Type B pancreatic cell (in vitro differentiated cells): ENCODE measurements at places on chromosomes 2 and 18.

- DNase-seq, result no peak
Measured at GRCh38 chr2:46171996-46172546, 125.1 kb upstream of the EPAS1 start.

DNA sequence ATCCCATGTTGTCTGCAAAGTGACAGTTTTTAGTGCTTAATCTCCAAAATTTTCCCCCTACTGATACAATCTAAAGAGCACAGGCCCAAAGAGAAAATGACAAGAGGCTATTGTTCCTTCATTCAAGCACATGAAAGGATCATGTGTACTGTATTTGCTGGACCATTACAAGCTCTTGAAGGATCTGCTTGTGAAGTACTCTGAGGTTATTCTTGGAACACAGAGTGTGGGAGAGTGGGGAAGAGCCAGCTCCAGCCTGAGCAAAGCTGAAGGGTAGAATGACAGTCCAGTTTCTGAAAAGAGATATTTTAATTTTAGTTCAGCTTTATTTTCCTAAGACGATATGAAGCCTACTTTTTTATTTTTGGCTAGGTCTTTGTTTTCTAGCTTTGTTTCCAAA lies 112.2 kb downstream of the GALNT3 start:
- DNase-seq, result no peak

DNA sequence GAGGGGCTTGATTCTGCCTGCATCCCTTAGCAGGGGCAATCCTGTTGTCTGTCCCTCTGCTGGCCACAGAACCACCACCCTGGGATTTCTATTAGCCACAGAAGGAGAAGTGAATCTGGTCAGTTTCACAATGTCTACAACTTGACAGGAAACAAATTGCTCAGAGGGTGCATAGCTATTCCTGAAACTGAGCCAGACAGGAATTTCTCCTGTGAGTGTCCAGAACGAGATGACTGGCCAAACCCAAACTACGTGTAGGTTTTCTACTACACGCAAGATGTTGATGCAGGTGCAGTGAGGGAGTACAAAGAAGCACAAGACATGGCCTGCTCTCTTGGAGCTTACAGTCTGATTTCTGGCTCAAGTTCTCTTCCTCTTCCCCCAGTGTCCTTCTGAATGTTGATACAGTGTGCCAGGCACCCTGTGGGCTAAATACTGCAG lies 201.9 kb downstream of the CLIP4 start:
- DNase-seq, result no peak

DNA sequence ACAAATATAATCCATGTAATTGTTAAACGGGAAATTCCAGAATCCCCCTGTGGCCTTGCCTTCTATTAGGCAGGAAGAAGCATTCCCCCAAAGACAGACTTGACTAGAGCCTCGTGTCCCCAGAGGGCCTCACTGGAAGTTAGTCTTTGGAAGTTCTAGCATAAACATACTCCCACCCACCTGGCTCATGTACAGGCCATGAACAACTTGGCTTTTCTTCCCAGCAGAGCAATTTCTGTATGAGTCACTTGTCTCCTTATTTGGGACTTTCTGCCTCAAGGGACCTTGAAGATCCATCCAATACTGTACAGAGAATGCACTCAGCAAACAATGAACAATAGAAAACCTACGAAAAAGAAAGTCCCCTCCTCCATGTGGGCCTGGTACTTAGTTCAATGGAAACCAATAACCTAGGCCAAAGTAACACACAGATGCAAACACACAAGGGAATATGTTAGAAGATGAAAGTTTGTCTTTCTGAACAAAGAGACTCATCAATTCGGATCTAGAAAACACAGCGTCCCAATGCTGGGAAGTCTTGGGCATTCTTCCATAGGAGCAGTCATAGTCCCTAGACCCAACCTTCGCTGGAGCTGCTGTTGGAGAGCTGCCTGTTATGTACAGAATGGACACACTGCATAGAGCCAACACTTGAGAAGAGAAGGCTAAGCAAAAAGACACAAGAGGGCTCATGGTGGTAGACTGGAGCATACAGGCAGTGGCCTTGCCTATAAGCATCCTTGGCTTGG lies 303.5 kb downstream of the HRH4 start:
- DNase-seq, result no peak
